GM13976 (cell line): ENCODE measurements at places on chromosomes 1 and 21.

GRCh38 chr1:21866707-21867043 lies 54.6 kb downstream of the LDLRAD2 start:
- no peak for DNase-seq

DNA sequence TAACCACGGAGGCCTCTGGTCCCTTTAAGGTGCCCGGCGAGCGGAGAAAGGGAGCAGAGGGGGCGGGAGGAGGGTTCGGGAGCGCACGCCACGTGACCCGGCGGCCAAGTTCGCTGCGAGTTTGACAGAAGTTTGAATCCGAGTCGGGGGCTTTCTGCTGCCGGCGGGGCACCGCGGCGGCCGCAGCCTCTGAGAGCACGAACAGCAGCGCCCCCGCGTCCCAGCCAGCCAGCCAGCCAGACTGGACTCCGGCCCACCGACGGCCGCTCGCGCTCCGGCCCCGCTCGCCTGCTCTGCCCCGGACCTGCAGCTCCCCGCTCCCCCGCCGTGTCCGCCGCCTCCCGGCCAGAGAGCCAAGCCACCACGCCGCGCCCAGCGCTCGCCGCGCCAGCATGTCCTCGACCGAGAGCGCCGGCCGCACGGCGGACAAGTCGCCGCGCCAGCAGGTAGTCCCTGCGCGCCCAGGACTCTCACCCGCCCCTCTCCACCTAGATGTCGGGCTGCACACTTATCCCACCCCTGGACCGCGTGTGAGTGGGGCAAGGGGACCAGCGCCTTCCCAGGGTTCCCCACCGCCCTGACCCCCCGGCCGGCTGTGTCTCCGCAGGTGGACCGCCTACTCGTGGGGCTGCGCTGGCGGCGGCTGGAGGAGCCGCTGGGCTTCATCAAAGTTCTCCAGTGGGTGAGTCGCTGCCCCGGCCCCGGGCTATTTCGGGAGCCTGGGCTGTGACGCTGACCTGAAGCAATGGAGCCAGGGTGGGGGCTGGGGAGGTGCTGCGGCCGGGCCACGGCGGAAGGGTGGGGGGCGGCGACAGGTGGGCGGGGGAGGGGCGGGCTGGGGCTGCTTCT lies at the start of gene SYPL2:
SYPL2 (plus strand) TSS at position 95 of the 849 bp plus-strand sequence; CDS start at position 393, 298 bp downstream.
- peak; percentile 48 for DNase-seq

DNA sequence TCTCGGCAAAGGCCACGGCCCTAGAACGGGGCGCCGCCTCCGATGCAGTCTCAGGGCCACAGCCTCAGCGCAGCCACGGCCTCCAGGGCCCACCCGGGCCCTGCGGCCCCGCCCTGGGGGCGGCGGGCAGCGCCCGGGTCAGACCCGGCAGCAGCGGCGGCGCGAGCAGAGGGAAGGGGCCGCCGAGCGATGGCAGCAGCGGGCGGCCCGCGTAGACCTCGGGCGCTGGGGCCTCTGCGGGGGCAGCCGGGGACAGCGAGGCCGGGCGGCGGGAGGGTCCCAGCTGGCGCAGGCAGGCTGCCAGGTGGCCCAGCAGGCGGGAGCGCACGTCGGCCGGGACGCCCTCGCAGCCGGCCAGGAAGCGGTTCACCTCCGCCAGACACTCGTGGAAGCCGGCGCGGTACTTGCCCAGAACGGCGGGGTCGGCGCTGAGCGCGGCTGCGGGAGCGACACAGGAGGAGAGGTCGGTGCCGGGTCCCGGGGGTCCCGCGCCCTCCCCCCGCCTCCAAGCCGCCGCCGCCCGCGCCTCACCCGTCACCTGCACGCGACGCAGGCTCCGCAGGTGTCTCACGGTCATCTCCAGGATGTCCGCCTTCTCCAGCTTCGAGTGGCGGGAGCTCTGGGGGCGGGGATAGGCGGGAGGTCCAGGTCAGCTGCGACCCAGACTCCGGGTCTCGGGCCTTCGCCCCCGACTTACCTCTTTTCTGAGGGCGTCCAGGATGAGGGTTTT lies 737 bp downstream of the HES4 start:
- DNase-seq: peak; percentile 59

- no peak for DNase-seq
Observed at GRCh38 chr1:63269571-63269970, 52.8 kb upstream of the FOXD3 start.

- DNase-seq: no peak
Observed at GRCh38 chr1:5613900-5614299, 378.3 kb downstream of the NPHP4 start.

DNA sequence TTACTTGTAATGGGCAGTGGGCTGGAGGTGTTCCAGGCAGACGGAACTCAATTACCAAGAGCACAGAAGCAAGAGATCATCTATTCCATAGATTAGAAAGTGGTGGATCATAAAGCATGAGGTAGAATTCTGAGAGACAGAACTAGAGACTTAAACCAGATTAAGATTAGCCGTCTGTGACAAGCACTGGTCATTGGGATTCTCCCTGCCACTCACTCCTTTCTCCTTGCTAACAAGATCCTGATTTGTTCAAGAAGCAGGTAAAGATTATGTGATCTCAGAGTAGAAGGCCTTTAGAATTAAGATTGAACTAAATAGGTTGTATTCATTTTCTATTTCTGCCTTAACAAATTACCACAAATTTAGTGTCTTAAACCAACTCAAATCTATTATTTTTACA lies 1.5 kb upstream of the HSPA13 start:
- no peak for DNase-seq

GRCh38 chr1:116115476-116116439 lies 4.6 kb downstream of the MAB21L3 start:
- no peak for DNase-seq

- DNase-seq: no peak
Observed at GRCh38 chr1:21775985-21776562, 6.9 kb downstream of the USP48 start.
